T47D (cell line): ENCODE measurements at places on chromosomes 3 and 15.

- DNase-seq: no peak
These were observed 10.0 kb upstream of the MBNL1 start for GRCh38 chr3:152258448-152259393.

DNA sequence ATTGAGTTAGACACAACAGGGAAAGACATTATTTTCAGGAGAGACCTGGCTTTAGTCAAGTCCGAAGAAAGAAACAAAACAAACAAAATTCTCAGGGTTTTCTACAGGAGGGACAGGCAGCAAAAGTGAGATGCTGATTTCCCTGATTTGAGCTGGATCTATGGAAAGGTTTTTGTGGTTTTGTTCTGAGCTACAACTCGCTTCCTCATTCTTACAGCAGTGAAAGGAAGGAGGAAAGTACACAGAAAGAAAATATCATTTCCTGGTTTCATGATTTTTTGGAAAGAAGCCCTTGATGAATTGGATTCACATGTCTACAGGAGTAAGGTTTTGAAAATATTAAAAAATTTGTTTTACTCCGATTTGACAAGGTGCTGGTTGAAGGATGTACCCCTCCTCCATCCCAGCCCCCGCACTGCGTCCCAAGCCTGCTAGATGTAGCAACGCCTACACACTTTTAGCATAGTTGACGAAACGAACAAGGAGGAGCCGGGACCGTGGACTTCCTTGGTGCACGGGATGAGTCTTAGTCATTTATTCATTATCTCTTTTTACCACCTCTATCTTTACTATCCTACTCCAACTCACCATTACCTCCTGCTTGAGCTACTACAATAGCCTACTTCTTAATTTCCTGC is 10.8 kb downstream of the PRICKLE2 start:
- DNase-seq: peak; percentile 54

DNA sequence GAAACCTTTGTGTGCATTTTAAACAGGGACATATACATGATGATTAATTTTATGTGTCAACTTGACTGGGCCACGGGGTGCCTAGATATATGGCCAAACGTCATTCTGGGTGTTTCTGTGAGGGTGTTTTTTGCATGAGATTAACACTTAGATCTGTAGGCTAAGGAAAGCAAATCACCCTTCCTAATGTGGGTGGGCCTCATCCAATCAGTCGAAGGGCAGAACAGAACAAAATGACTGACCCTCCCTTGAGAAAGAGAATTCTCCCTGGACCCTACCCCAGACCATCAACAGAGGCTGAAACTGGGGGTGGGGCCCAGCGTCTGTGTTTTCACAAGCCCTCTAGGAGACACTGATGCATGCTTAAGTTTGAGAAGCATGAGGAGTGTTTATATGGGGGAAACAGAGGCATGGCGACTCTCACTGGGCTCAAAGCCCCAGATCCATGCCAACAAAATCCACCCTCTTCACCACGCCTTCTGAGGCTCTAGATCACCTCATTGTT is 56.2 kb downstream of the ITGA11 start:
- no peak for DNase-seq

GRCh38 chr3:72375237-72376076 is 472.8 kb downstream of the SHQ1 start:
- DNase-seq: no peak

DNA sequence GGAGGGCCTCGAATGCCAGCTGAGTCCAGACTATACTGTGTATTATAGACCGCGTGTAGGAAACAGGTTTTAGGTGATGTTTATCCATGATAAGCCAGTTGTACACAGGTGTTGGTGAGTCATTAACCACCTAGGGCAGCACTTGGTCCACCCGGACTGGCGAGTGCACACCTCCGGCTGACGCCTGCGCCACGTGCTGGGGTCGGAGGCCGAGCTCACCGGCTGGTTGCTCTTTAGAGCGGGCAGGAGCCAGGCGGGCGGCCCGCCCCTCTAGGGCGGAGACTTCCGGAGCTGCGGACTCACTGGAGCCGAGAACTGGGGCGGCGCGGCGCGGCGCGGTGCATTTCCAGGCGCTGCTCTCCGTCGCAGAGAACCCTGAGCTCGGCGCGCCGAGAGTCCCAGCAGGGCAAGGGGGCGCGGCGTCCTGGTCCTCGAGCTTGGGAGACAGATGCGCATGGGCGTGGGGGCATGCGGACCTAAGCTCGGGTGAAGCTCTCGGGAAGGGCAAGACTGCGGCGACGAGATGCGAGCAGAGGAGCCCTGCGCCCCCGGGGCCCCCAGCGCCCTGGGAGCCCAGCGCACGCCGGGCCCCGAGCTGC is at the start of gene ESYT3:
TSS of gene ESYT3 (plus strand) at position 341 of the 599 bp plus-strand sequence. CDS start at position 524, 183 bp downstream.
- peak; percentile 63 for DNase-seq

DNA sequence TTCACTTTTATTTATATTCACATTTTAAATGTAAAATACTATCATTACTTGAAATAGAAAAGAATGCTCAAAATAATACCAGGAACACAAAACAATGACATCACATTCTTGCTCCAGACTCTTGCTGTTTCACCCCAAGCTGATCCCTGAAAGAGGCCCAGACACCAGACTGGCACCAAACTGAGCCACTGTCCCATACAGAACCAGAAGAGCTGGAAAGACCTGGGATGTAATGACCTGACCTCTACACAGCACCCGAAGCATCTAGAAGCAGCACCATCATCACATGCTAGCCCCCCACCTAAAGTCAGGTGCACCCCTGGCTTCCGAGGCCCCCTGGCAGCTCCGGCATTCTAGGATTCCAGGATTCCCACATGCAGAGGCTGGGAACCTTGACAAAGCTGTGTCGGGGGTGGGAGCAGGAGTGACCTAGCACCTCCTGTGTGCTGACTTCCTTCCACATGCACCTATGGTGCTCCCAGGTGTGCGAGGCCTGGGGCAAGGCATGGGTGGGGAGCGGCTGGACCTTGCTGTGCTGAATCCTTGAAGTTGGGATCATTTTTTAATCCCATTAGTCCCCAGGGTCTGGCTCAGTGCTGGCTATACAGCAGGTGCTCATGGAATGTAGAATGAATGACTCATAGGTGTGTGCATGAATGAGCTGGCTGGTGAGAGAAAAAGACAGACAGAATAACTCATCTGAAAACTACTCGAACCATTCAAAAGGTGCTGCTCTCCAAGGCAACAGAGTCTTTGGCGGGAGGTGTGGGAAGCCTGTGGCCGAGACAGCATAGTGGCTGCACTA is 144.7 kb upstream of the IQSEC1 start:
- DNase-seq: peak; percentile 62

- DNase-seq: no peak
These were observed 105.1 kb upstream of the BCL6 start for GRCh38 chr3:187850258-187850921.

- no peak for DNase-seq
These were observed 269.8 kb downstream of the OPA1 start for GRCh38 chr3:193862843-193863242.

GRCh38 chr3:157493627-157494550 is 9.3 kb downstream of the VEPH1 start:
- no peak for DNase-seq

DNA sequence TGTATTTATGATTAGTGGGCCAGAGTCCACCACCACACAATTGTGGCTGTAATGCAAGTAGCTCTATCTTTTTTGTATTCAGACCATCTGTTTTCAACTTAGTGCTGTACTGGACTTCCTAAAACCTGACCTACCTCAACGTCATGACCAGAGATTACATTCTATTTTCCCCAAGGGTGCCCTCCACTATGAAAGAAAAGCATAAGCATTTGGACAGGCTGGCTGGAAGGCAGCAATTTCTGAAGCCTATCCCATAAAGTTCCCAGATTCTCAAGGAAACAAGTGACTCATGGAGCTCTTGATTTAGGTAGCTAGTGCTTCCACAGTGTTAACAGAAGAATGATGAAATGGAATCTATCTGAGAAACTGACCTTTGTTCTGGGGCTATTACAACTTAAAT is 75.8 kb downstream of the COL8A1 start:
- no peak for DNase-seq

DNA sequence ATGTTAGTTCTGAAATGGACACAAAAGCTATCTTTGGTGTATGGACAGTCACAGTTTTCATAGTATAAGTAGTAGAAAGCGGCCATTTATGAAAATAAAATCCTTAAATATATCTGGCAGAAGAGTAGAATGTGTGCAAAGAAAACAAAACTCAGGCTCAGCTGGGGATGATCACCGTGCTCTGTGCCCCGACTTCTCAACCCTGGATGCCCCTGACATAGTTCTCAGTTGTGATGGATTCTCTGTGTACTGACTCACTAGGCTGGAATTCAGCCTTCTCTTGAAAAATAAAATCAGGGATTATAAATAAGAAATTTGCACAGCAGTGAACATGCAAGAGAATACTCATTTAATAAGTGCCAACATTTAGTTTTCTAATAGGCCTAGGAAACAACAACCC is 925.1 kb upstream of the NR2F2 start:
- no peak for DNase-seq

DNA sequence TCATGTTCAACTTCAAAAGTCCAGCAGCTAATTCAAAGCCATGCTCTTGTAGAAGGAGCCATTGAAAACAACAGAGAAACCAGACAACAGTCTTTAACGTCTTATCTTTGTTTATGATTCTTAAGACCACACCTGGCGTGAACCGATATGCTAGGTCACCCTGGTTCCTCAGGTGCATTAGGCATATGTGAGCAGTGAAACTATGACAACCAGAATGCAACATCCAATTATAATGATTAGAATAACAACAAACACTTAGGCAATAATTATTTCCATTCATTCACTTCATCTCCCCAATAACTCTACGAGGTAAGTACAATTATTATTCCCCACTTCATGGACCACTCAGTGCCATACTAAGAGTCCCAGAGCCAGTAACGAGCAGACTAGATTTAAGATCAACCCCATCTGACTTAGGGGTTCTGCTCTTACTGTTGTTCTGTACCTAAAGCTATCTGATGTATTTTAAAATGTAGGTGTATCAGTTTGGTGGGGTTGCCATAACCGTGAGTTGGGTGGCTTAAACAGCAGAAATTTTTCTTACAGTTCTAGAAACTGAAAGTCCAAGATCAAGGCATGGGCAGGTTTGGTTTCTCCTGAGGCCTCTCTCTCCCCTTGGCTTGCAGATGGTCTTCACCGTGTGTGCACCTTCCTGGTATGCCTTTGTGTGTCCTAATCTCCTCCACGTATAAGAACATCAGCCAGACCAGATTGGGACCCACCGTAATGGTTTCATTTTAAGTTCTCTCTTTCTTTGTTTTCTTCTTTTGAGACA is 997.8 kb upstream of the CFAP20DC start:
- no peak for DNase-seq

DNA sequence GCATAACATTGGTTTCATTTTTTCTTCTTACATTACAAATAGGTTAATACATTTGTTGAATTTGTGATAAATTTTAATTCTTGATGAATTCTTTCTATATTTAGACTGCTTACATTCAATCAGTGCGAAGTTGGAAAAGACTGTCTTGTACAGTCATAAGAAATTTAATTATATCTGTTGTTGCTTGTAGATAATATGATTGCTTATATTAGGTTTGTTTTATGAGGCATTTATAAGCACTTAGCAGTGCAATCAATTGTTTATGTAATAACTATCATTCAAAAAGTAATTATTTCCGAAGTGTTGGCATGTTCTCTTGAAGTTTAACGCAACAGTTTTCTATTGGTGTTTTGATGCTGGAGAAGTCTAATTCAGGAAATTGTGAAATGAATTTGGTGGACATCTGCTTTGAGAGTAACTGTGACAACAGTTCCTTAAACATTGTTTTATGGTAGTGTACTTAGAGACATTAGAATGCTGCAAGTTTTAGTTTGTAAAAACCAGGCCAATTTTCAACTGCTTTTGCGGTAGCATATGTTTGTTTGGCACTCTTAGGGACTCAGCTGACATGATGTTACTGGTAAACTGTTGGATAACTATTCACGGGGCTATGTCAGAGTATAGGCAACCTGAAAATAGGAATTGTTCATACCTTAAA is 99.7 kb downstream of the NAALADL2 start:
- no peak for DNase-seq

DNA sequence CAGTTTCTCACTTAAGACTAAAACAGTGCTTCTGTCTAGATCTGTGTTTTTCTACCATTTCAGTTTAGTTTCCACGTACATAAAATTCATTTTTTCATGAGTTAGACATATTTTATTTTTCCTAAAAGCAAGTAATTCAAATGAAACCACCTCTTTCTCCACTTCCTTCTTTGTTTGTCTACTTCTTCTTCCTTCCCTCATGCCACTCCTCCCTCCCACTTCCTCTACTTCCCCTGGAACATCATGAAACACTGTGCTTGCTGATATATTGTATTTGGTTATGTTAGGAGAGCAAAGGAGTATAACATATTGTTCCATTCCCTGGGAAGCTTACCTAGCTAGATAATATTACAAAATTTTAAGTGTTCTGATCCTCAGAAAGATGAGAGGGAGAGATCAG is 36.7 kb upstream of the GOLGA8B start:
- DNase-seq: no peak

- DNase-seq: peak; percentile 72
These were observed 119.5 kb downstream of the STAG1 start for GRCh38 chr3:136632625-136633081.

- DNase-seq: no peak
These were observed 160.0 kb upstream of the UMPS start for GRCh38 chr3:124570232-124570631.

GRCh38 chr3:19527746-19528145 is 379.4 kb downstream of the KCNH8 start:
- no peak for DNase-seq

DNA sequence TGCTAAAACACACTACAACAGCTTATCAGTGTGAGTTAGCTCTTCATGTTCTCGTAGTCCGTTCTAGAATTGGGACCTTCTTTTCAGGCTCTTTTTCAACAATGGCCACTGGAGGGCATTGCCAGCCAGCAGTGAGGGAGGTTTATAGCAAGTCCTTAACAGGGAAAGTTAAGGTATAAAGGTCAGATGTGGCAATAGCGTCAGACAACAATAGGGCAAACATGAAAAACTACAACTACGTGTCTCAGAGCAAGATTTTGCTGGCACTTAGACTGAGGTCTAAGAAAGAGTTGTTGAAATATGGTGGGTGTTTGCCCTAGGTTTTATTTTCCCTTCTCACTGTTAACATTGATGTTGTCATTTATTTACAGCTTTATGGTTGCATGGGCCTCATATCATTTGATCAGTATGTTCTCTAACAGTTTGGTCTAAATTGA is 161.4 kb downstream of the GMNC start:
- peak; percentile 82 for DNase-seq

- DNase-seq: no peak
These were observed 17.2 kb downstream of the CHCHD6 start for GRCh38 chr3:126721246-126721645.

DNA sequence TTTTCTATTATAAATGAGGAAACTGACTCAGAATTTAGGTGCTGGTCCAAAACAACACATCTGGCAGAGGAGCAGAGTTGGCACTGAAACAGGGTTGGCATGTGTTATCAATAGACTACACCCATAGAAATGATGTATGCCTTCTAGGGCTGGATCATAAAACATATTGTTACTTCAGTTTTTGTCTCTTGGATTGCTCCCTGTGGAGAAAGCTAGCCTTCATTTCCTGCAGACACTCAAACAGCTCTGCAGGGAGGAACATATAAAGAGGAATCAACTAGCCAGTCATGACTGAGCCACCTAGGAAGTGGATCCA is 507 bp upstream of the MRPL3 start:
- DNase-seq: no peak

- DNase-seq: no peak
These were observed 81.0 kb upstream of the BNC1 start for GRCh38 chr15:83365370-83365938.
